ENCODE measurements at places on chromosomes 1 and 21.

DNA sequence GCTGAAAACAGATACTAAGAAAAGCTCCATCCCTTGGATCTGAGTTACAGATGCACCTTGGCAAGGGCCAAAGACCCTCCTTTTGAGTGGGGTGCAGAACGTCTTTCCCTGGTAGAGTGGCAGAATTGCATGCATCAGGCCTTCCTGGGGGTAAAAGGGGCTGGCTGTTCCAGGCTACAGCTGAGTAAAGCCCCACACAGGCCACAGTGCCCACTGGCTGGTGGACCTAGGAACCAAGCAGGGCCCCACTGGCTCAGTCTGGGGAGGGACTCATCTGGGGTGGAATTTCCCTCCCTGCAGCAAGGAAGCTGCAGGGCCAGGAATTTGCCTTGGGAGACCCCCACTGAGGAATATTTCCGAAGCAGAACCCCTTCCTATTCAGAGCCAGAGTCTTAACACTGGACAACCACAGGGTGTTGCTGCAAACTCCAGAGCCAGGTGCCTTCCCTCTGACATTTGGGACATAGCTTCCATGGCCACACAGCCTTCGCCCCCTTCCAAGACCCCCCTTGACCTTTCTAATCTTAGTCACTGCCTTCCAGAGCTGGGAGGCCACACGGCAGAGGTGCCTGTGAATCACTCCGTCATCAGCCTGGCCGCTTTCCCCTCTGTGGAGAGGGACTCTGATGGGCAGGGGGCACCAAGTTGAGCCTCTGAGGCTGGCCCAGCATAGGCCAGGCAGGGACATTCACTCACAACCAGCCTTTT, 52.5 kb downstream of the LACTBL1 start:
- no peaks in the 10 kb centered on the region for H3K4me1 ChIP-seq
- DNase-seq, result no peak
- no peaks in the 10 kb centered on the region for H3K36me3 ChIP-seq
- no peak overlapping the region for H3K4me3 ChIP-seq

- H3K36me3 ChIP-seq, result no peaks in the 10 kb centered on the region
- no peak overlapping the region for H3K4me3 ChIP-seq
- DNase-seq, result no peak
- H3K27ac ChIP-seq, result no peak overlapping the region
- no peaks in the 10 kb centered on the region for H3K27me3 ChIP-seq
Measured at GRCh38 chr1:232940262-232940661, 10.1 kb upstream of the NTPCR start.

DNA sequence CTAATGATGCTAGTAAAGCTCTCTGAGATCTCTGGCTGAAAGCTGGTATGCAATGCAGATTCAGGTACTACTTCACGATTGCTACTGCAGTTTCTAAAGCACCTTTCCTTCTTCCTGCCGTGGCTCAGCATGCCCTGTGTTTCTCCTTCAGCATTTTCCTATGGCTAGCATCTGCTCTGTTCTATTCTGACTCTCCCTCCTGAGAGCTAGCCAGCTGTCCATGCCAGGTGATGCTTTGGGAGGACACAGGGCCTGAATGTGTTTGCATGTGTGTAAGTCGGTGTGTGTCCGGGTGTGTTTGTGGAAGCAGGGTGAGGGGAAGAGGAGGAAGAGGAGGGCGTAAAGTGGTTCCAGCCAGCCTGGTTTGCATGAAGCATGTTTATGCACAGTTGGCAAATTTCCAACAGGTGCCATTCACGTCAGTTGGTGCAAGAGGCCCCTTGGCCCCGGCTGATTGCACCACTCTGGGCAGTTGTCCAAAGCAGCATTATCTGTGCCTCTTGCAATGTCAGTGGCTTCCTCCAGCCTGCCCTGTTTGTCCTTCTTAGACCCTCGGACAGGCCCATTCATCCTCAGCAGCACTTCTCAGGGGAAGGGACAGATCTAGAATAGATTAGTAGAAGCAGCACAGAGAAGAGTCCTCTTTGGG, 433.3 kb downstream of the DISC1 start:
- H3K4me3 ChIP-seq, result no peak overlapping the region
- DNase-seq, result no peak
- H3K4me1 ChIP-seq, result no peaks in the 10 kb centered on the region
- H3K27ac ChIP-seq, result no peak overlapping the region
- peaks cover 6% of the 10 kb centered on the region for H3K27me3 ChIP-seq

DNA sequence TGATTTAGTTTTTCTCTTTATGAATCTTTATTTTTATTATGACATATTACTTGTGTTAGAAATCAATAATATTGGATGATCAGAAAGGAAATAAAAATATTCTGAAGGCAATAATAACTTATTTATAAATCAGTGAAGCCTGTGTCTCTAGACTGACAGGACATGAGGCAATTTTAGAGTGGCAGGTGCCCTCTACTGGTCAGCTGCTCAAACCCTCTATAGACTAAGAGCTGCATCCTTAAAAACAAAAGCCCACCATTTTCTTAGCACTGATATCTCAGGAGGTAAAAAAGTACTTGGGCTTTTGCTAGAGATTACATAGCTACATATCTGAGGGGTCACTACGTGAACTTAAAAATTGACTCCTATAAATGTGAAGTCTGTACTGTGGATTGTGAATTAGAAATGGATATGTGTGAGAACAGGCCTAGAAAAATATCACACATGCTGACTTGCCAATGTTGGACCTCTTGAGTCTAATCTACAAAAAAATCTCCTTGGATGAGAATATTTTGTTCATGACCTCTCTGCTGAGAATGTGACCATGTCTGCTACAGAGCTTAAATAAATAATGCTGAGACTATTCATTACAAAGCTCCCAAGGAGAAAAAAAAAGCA, 597.9 kb upstream of the ADAMTS5 start:
- H3K4me1 ChIP-seq, result no peaks in the 10 kb centered on the region
- DNase-seq, result peak; percentile 46
- H3K36me3 ChIP-seq, result no peaks in the 10 kb centered on the region
- no peak overlapping the region for H3K4me3 ChIP-seq
- no peak overlapping the region for H3K27ac ChIP-seq

DNA sequence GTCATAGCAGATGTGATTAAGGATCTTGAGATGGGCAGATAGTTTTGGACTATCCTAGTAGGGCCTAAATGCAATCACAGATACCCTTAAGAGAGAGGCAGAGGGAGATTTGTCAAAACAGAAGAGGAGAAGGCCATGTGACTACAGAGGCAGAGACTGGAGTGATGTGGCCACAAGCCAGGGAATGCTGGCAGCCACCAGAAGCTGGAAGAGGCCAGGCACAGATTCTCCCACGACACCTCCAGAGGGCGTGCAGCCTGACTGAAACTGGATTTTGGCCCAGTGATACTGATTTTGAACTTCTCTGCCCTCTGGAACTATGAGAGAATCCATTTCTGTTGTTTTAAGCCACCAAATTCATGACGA, 52.1 kb upstream of the EPS8L3 start:
- peaks cover 53% of the 10 kb centered on the region for H3K4me1 ChIP-seq
- no peaks in the 10 kb centered on the region for H3K36me3 ChIP-seq
- no peaks in the 10 kb centered on the region for H3K27me3 ChIP-seq

DNA sequence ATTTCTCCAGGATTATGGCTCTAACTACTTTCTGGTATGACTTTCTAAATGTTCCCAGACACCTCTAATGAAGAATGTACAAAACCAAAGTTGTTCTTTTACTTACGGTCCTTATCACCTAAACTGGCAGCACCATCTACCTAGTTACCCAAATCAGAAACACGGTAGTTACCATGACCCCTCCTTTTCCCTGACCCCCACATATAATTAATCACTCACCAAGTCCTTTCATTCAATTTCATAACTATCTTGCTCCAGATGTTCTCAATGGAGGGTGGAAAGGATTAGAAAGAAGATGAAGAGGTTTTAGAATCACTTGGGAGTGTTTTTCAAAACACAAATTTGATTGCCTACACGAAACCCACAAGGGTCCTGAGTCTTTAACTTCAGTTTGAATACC, 98.0 kb downstream of the DENND1B start:
- peaks cover 7% of the 10 kb centered on the region for H3K4me1 ChIP-seq
- no peak for DNase-seq
- no peaks in the 10 kb centered on the region for H3K27me3 ChIP-seq
- H3K27ac ChIP-seq, result no peak overlapping the region
- H3K4me3 ChIP-seq, result no peak overlapping the region

DNA sequence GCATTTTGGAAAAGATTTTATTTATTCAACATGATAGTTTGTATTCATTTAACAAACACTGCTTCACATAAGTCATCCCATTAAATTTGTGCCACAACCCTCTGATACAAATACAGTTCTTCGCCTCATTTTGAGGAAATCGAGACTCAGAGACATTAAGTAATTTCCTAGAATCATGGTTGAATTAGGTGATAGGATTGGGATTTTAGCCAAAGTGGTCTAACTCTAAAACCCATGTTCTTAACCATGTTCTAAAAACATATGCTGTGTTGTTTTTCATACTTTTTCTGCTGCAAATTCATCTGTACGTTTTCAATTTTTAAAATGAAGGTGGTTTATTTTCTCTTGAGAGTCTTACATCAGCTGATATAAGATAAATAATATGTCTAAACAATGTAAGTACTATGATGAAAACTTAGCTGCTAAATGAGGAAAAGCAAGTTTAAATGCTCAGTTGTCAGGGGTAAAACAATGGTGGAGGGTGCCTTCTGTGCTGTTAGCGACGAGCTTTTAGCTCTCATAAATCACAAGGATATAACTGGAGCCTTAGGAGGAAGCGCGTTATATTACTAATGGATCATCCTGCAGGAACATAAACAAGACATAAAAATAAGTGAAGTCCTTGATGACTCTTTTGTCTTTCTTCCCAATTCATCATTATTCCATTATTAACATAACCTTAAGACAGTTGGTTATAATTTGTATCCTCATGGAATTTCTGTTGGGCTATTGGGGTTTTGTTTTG, 97.7 kb downstream of the CACHD1 start:
- no peak overlapping the region for H3K4me3 ChIP-seq
- no peaks in the 10 kb centered on the region for H3K4me1 ChIP-seq
- no peak overlapping the region for H3K27ac ChIP-seq
- DNase-seq, result no peak

DNA sequence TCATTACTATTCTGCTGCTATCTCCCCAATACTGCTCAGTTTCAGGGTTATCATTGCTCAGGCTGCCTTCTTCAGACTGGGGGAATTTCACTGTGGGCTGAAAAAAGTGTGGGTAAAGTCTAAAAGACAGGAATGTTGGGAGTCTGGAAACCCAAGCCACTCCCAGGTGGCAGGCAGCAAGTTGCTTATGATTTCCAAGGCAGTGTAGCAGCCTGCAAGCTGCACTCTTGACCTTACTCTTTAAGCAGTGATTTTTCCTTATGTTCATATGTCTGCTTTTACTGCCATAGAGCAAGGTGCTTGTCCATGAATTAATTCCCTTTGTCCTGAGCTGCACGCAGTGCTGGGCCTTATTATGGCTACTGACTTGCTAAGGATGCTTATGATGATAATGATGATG, 53.1 kb downstream of the PHC2 start:
- no peaks in the 10 kb centered on the region for H3K4me1 ChIP-seq
- no peaks in the 10 kb centered on the region for H3K36me3 ChIP-seq
- H3K27me3 ChIP-seq, result peaks cover 18% of the 10 kb centered on the region

DNA sequence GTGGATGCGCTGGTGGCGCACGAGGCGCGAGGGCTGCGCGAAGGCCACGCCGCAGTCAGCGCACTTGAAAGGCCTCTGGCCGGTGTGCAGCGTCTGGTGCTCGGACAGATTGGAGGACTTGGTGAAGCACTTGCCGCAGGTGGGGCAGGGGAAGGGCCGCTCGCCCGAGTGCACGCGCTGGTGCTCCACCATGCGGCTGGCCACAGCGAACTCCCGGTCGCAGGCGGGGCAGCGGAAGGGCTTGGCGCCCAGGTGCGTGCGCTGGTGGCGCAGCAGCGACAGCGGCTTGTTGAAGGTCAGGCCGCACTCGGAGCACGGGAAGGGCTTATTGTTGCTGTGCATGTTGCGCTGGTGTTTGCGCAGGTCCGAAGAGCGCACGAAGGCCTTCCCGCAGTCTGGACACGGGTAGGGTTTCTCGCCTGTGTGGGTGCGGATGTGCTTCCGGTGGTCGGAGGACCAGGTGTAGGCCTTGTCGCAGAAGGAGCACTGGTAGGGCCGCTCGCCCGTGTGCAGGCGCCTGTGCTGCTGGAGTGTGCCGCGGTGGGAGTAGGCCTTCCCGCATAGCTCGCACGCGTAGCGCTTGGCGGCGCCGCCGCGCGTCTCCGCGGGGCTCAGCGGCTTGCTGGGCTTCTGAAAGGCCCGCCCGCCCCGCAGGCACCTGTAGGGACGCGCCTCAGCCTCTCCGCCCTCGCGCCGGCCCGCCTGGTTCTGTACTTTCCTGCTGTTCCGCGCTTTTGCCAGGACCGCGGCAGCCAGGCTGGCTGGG, 4.7 kb downstream of the ZNF648 start:
- H3K36me3 ChIP-seq, result no peaks in the 10 kb centered on the region
- no peak overlapping the region for H3K4me3 ChIP-seq
- DNase-seq, result no peak
- no peaks in the 10 kb centered on the region for H3K27me3 ChIP-seq

DNA sequence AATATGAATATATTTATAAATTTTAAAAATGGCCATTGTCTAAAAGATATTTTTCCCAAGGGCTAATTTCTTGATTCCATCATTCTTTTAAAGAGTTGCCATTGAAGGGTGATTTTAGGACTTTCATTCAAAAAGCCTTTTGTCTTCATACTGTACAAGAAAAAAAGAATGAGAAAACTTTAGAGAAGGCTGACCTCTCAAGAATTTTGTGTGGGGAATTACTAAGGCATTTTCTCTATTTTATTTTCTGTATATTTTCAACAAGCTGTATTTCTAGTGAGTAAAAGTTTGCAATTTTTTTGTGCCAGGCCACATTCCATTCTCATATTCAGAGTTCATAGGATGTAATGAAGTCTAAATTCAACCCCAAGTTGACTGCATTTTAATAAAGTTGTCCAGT, 49.3 kb downstream of the IVNS1ABP start:
- no peaks in the 10 kb centered on the region for H3K36me3 ChIP-seq
- DNase-seq, result no peak
- no peak overlapping the region for H3K4me3 ChIP-seq
- no peaks in the 10 kb centered on the region for H3K27me3 ChIP-seq
- H3K27ac ChIP-seq, result no peak overlapping the region

GRCh38 chr1:71804140-71804539, 478.2 kb downstream of the NEGR1 start:
- H3K4me1 ChIP-seq, result no peaks in the 10 kb centered on the region

DNA sequence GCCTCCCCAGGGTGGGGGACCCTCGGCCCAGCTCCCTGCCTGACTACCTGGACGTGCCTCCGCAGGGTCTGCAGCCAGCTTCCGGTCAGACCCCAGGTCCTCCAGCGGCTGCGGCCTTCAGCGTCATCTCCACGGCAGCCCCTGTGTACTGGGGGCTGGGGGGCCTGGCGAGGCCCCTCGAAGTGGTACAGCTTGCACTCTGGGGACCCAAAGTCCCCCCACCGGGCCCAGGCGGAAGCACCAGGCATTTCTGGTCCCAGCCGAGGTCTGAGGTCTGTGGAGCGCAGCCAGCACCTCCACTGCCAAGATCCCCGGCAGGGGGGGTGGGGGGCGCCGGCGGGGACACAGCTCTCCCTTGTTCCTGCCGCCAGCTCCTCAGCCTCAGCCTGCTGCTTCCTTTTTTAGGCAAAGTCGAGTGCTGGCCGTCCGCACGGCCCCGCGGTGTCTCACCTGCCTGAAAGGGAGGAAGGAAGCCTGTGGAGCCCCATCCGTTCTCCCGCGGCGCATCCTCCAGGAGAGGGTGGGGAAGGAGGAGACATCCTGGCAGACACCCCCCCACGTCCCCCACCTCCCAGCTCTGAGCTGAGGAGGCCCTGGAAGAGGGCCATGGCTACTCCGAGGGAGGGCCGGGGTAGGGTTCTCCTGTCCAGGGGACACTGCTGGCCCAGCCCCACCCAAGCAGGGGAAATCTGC, 1.2 kb upstream of the VWA1 start:
- no peak overlapping the region for H3K27ac ChIP-seq
- H3K4me1 ChIP-seq, result no peaks in the 10 kb centered on the region
- DNase-seq, result no peak
- no peak overlapping the region for H3K4me3 ChIP-seq
- H3K36me3 ChIP-seq, result no peaks in the 10 kb centered on the region
- H3K27me3 ChIP-seq, result no peaks in the 10 kb centered on the region
